ENCODE measurements at places on chromosomes 12 and 14.

- DNase-seq, result no peak
Observed at GRCh38 chr14:22602862-22603261, 4.8 kb downstream of the ABHD4 start.

DNA sequence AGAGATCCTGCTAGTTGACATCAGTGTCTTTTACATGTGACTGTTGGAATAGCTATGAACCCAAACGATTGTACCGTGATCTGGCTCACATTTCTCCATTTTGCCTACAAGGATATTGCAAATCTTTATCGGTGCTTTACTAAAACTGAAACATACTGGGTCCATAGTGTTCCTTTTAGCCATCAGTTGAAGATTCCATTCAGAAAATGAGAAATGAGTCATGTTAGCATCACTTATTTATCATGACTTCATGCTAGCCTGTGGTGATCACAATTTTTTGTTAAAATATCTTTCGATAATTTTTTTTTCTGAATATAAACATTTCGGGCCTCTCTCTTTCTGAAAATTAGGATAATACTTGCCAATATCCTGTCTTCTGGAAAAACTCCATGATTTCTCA is 210.3 kb downstream of the EGLN3 start:
- no peak for DNase-seq

DNA sequence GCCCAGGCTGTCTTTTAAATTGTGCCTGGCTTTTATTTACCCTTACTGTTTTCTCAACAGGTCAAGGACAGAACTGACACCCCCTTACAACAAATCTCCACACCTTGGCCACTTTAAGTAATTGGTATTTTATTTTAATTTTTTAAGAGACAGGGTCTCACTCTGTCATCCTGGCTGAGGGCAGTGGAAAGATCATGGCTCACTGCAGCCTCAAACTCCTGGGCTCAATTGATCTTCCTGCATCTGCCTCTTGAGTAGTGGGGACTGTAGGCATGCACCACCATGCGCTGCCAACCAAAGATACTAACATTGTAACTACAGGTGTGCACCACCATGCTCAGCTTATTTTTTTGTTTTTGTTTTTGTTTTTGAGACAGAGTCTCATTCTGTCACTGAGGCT is 109.8 kb downstream of the PTPN11 start:
- no peak for DNase-seq

GRCh38 chr12:79347866-79348265 is 342.9 kb downstream of the PAWR start:
- DNase-seq, result no peak

- DNase-seq, result no peak
Observed at GRCh38 chr14:60984196-60984595, 3.2 kb downstream of the SLC38A6 start.

GRCh38 chr12:131413006-131413405 is 297.9 kb upstream of the SFSWAP start:
- no peak for DNase-seq

DNA sequence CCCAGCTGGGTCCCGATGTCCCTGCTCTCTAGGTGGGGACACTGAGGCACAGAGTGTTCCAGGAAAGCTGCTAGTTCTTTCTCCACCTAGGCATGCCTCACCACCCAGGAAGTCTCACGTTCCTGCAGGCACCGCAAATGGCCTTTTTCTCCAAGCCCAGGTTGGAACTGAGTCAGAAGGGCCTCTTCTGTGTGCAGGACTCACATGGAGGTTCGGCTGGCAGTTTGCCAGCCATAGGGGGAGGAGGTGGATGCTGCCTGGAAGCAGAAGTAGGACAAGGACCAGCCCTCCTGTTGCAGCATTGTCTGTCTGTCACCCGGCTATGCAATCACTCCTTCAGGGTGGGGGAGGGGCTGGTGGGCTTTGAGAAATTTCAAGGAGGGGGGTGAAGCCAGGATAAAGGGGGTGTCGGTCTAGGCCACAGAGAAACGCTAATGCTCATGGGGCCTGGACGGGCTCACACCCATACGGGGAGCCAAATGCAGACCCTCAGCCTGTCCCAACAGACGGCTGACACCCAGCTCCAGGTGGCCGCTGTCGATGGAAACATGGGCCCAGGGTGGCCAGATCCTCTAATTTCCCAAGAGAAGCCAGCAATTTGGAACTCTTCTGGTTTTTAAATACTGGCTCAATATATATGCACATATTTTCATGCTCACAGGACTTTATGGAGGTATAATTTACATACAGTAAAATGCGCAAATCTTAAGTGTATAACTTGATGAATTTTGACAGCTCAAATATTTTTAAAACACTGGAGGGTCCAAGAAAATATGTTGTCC is 120.5 kb downstream of the PHETA1 start:
- DNase-seq, result no peak

- DNase-seq, result no peak
Observed at GRCh38 chr12:13203034-13203922, 6.8 kb downstream of the EMP1 start.

- no peak for DNase-seq
Observed at GRCh38 chr12:19988459-19988873, 379.9 kb upstream of the PDE3A start.

DNA sequence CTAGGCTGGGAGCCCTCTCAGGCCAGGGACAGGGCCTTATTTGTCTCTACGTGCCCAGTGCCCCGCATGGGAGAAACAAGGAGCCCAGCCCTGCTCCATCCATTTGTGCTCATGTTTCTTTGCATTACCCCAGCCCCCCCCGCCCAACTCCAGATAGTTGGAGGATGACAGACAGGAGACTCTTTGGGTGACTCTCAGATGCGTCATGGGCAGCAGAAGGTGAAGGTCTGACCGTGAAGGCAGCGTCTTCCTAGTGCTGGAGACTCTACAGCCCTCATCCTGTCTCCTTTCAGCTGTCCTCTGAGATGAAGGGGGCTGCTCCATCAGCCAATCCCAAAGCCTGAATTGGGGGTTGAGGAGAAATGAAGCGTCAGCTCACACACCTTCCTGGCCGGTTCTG is 283 bp upstream of the PSMB11 start:
- no peak for DNase-seq
